Left hindlimb (tissue), 1 donor: ENCODE measurements at places on chromosomes 1 and 21.

DNA sequence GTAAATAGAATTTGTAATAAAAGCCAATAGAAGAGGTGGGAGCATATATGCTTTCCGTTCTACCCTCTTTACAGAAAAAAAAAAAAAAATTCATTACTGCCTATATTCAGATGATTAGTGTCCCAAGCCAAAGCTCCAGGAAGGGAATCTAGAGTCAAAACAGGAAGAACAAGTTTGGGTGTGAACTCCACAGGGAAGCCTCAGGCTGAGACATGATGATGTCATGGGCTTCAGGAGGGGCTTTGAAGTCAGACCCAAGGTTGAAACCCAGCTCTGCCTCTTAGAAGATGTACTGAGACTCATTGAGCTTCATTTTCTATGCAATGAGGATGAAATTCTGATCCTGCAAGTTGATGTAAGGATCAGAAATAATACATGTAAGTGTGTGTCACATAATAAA is 250.0 kb upstream of the ADGRL2 start:
- DNase-seq = no peak

DNA sequence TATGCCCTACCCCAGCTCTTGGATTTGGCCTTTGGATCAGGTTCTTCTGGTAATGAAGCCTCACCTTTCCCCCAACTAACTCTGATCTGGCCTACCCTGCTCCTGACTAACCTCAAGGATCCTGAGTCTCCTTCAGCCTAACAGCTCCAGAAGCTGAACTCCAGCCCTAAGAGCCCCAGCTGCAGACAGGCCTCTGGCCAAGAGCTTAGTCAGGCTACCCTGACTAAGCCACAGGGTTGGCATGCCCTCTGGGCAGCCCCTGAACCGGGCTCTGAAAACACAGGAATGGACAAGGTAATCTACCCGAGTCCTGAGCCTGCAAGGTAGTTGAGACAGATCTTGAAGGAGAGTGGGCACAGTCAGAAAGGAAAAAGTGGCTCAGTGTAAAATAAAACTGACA is 29.4 kb downstream of the COA7 start:
- DNase-seq = no peak

DNA sequence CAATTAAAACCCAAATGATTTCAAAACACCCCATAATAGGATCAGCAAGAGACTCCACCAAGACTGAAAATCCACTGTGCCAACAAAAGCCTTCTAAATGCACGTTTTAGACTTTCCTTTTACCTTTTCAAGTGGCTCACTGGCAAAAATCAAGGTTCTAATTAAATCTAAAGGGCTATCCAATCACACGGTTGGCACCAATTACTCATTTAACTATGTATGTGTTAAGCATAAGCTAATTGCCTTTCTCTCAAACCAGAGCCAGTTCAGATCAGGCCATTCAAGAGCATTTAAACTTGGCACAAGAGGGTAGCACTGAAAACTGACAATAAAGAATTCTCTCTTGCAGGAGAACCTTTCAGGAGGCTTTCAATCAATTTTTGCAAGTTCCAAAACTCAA is 139.5 kb downstream of the RGS7 start:
- no peak for DNase-seq

GRCh38 chr1:34928066-34928696 is 1.3 kb downstream of the DLGAP3 start:
- no peak for DNase-seq

DNA sequence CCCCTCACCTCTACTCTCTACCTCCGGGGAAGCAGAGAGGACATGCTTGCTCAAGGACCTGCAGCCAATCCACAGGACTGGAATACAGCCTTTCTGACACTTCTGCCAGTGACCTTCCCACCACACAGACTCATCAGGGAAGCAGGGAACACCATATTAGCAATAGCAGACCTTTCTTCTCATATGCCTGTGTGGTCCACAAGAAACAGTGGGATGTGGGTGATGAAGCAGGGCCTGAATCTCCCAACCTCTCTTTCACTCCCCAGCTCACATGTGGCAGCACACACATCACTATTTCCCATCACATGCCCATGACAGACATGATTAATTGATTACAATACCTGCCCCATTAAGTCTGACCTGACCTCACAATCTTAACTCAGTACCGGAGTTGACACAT is 695.1 kb downstream of the MATN1 start:
- DNase-seq = no peak

- peak; percentile 83 for DNase-seq
Observed at GRCh38 chr1:201565024-201565730, 26.2 kb downstream of the NAV1 start.

GRCh38 chr1:43610339-43610738 is 39.6 kb upstream of the KDM4A start:
- no peak for DNase-seq

GRCh38 chr1:191888996-191889622 is 269.2 kb upstream of the RGS18 start:
- no peak for DNase-seq

DNA sequence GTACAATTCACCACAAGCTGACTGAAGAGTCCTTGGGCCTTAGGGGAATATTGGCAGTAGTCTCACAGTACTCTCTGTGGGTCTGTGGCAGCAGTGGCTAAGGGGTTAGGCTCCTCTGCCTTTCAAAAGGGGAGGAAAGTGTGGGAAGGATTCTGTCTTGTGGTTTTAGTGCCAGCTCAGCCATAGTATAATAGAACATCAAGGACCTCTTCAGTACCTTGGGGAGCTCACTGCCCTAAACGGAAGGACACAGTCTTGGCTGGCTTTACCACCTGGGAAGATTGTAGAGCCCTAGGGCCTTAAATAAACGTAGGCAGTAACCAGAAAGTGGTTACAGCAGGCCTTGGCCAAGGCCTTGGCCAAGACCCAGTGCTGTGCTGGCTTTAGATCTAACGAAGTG is 265.7 kb downstream of the COL11A1 start:
- no peak for DNase-seq

DNA sequence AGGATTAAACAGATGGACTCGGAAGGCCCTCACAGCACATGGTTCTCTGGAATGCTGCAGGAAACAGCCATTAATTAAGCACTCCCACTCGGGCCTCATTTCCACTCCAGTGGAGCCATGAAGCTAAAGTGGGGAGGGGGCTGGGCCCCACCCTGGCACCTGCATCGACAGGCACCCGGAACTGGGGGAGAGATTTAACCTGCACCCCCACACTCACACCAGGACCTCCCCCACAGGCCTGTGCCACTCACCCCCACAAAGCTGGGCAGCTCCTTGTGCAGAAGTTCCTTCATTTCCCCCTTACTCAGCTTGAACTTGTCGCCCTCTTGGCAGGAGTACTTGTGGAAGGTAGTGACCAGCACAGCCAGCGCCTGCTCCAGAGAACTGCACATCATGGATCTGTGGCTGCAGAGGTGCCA is 2.2 kb downstream of the S100A2 start:
- DNase-seq = no peak

GRCh38 chr1:25487628-25488027 is 55.8 kb upstream of the LDLRAP1 start:
- no peak for DNase-seq
